ELR (cell line): ENCODE measurements at places on chromosomes 5 and 9.
A peak's percentile ranks its signal among the peaks of the same experiment; 100 is the strongest.

GRCh38 chr5:38483805-38484398, 72.5 kb downstream of the LIFR start:
- no peak for DNase-seq

DNA sequence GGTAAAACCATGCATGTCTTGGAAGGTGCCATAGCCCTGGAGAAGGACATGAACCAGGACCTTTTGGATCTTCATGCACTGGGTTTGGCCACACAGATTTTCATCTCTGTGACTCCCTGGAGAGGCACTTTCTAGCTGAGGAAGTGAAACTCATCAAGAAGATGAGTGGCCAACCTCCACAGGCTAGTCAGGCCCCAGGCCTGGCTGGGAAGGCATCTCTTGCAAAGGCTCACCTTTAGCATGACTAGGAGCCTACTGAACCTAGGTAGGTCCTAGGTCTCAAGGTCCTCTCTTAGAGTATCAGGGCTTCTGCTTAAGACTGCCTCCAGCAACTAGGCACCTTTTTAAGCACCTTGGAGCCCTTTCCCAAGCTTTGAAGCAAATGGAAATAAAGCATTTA, 1448.7 kb upstream of the ACO1 start:
- no peak for DNase-seq

- peak; percentile 50 for DNase-seq
Measured at GRCh38 chr9:22041775-22042174, 32.7 kb upstream of the CDKN2B start.

DNA sequence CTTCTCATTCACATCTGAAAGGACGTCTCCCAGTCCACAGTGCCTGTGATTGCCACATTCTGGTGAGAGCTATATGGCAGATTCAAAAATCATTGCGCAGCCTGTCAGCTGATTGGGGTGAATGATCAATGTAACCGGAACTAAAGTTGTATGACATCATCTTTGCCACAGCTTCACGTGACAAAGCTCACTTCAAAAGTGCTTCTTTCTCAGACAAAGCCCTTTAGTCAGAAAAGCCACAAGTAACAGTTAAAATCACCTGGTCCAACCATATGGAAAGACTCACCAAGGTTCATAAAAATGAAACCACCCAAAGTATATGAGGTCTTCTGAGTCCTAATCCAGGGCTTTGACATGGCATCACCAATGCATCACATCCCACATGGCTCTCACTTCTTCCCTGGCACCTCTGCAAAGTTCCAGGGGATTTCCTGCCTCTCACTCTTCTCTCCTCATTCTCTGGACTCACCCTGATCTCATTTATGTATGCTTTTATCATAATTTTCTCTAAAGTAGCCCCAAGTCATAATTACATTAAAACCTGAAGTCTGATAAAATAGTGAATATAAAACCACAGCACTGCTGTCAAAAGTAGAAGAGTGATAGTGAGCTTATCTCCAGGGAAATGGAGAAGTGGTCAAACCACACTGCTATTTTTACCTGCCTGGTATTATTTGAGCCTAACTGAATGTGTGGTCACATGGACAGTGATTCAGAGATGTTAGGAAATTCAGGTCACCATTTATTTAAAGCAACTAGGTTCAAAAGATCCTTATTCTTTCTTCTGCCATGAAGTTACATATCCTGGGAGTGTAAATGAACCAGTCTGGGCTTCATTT, 193.1 kb upstream of the PTGER4 start:
- DNase-seq: peak; percentile 23

DNA sequence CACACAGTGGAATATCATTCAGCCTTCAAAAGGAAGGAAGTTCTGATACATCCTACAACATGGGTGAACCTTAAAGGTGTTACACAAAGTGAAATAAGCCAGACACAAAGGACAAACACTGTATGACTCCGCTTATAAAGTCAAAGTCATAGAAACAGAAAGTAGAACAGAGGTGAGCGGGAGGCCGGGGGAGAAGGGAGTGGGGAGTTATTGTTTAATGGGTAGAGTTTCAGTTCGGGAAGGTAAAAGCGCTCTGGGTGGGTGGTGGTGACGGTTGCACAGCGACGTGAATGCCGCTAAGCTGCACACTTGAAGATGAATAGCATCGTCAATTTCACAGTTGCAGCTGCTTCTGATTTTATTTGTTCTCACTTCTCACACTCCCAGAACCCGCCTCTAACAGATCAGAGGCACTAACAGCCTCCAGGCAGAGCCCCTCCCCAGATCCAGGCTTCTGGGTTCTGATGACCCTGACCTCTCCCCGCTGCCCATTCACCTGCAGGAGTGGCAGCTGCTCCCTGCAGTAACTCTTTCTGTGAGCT, 34.1 kb downstream of the BNIP1 start:
- no peak for DNase-seq

DNA sequence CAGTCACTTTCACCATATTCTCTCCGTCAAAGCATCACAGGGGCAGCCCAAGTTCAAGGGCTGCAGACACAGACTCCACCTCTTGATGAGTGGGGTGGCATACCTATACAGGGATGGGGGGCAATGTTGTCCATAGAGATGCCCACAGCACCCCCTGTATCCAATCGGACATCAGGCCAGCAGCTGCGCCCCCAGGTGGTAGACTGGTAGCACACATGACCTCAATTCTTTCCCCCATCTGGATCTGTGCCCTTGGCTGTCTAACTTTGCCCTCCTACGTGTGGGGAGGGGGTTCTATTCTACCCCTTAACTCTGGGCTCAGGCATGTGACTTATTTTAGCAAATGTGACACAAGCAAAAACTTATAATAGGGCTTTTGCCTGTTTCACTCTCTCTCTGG, 84.0 kb upstream of the SLC25A48 start:
- peak; percentile 10 for DNase-seq

- DNase-seq: peak; percentile 28
Measured at GRCh38 chr5:15791859-15792258, 291.9 kb downstream of the FBXL7 start.

DNA sequence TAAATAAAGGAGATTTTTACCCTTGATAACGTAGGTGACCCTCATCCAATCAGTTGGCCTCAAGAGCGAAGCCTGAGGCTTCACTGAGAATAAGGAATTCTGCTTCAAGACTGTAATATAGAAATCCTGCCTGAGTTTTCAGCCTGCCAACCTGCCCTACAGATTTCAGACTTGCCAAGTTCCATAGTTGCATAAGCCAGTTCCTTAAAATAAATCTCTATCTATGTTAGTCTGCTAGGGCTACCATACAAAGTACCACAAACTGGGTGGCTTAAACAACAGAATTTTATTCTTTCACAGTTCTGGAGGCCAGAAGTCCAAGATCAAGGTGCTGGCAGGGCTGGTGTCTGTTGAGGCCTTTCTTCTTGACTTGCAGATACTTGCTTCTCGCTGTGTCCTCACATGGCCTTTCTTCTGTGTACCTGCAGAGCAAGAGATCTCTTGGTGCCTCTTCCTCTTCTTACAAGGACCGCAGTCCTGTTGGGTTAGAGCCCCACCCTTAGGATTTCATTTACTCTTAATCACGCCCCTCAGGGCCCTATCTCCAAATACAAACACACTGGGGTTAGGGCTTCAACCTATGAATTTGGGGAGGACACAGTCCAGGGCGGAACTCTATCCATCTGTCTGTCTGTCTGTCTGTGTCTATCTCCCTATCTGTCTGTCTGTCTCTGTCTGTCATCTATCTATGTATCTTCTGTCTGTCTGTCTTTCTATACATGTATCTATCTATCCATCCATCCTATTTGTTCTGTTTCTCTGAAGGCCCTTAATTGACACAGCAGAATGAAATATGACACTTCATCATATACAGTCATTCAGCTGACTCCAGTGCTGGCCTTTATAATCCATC, 17.0 kb upstream of the CMBL start:
- no peak for DNase-seq

- DNase-seq: no peak
Measured at GRCh38 chr9:3569529-3569928, 43.7 kb upstream of the RFX3 start.

GRCh38 chr9:6714176-6714575, 43.6 kb upstream of the KDM4C start:
- DNase-seq: no peak

DNA sequence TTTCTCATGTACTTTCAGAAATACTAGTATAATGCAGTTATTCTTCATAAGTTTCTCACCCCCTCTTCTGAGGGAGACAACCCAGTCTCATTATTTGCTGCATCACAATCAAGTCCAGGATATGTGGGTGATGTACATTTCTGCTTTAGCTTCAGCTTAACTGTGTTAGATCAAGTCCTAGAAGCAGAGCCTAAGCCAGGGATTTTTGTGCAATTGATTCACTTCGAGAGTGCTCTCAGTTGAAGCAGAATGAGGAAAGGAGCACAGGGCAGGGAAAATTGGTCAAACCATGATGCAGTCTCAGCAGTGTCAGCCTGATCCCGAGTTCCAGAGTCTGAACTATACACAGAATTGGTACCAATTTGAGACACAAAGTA, 15.1 kb downstream of the HNRNPK start:
- DNase-seq: peak; percentile 37

GRCh38 chr9:9783211-9783610, 829.6 kb downstream of the PTPRD start:
- no peak for DNase-seq

DNA sequence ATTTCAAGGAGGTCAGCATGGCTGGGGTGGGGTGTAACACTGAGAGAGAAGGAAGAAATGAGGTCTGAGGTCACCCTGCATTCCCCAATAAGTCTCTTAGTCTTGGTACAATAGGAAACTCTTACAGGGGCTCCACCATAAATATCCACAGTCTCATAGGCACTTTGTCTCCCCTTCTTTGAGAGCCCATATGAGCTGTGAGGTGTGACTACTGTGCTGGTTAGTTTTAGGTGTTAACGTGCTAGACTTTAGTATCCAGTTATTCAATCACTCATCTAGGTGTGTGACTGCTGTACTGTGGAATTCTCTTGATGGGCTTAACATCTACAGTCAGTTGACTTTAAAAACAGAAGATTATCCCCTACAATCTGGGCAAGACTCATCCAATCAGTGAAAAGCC, 378.1 kb upstream of the RFX3 start:
- no peak for DNase-seq

DNA sequence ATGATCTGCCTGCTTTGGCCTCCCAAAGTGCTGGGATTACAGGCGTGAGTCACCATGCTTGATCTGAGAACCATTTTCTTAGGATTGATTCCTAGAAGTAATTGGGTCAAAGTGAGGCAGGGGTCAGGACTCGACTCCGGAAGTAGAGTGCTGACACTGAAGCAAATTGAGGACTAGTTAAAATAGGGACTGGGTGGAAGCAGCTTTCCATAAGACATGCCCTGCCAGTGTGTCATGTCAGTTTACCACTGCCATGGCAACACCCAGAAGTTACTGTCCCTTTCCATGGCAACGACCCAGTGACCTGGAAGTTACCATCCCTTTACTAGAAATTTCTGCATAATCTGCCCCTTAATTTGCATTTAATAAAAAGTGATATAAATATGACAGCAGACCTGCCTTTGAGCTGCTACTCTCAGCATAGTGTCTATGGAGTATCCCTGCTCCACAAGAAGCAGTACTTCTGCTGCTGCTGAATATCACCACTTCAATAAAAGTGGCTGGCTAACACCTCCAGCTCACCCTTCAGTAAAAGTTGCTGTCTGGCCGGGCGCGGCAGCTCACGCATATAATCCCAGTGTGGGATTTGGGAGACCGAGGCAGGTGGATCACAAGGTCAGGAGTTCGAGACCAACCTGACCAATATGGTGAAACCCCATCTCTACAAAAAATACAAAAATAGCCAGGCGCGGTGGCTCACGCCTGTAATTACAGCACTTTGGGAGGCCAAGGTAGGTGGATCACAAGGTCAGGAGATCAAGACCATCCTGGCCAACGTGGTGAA, 47.8 kb upstream of the JADE2 start:
- DNase-seq: peak; percentile 22

DNA sequence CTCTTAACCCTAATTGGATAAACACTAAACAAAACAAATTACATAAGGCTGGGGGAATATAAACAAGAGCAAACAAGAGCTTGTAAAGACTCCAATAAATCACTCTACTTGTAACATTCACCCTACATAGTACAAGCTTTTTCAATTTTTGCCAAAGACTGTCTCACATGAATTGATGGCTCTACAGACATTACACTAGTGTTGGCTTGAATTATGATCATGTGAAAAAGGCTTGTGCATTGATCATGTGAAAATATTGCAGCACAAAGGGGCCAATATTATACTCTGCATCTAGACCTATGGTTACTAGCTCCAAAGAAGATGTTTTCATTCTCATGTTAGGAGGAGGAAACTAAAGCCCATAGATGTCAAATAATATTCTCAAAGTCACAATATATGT, 212.6 kb downstream of the MCTP1 start:
- DNase-seq: no peak

- peak; percentile 49 for DNase-seq
Measured at GRCh38 chr5:16437977-16438376, 27.6 kb downstream of the ZNF622 start.

- peak; percentile 53 for DNase-seq
Measured at GRCh38 chr9:96061293-96061987, 185.9 kb downstream of the ERCC6L2 start.

DNA sequence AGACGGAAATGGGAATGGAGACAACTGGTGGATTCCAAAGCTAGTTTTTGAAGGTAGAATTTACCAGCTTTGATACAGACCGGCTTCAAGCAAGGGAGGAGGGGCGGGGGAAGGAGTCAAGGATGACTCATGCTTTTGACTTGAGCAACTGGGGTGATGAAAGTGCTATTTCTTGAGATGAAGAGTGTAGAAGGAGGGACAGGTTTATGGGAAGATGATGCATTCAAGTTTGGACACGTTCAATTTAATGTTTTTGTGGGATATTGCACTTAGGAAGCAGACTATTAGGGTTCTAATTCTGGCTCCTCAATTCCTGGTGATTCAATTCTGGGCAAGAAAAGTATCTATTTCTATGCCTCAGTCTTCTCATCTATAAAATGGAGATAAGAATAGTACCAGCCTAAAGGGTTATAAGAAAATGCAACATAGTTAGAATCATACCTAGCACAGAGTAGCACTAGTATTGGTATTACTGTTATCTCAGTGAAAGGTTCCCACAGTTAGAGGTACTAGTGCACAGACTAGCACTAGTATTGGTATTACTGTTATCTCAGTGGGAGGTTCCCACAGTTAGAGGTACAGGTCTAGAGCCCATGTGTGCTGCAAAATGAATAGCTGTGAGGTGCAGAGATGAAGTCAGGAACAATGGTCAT, 4.6 kb downstream of the NIPAL4 start:
- peak; percentile 94 for DNase-seq

DNA sequence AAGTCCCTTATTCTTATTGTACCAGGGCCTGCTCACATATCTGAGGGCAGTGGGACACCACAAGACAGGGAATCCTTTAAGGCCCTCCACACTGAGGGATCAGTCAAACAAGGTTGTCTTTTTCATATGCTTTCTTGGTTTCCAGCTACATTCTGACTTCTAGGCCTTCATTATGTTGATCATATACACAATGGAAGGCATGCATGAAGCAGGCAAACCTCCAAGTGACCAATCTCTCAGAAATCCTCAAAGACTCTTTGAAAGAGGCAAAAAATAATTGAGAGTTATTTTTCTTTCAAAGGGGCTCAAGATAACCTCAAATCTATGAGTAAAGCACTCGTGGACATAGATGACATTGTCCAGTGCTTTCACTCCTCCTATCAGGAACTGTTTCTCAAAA, 1195.9 kb upstream of the ACO1 start:
- DNase-seq: no peak

GRCh38 chr5:40995801-40996586, 75.1 kb downstream of the MROH2B start:
- no peak for DNase-seq

GRCh38 chr5:1177826-1178528, 23.4 kb upstream of the SLC6A19 start:
- DNase-seq: no peak

- DNase-seq: no peak
Measured at GRCh38 chr9:17509151-17509550, 69.7 kb upstream of the SH3GL2 start.
